Activated naive CD4-positive, alpha-beta T cell (primary cell): ENCODE measurements at places on chromosomes 3 and 15.

- DNase-seq: no peak
These were observed 64.1 kb upstream of the GOLGA6B start for GRCh38 chr15:72590427-72590826.

DNA sequence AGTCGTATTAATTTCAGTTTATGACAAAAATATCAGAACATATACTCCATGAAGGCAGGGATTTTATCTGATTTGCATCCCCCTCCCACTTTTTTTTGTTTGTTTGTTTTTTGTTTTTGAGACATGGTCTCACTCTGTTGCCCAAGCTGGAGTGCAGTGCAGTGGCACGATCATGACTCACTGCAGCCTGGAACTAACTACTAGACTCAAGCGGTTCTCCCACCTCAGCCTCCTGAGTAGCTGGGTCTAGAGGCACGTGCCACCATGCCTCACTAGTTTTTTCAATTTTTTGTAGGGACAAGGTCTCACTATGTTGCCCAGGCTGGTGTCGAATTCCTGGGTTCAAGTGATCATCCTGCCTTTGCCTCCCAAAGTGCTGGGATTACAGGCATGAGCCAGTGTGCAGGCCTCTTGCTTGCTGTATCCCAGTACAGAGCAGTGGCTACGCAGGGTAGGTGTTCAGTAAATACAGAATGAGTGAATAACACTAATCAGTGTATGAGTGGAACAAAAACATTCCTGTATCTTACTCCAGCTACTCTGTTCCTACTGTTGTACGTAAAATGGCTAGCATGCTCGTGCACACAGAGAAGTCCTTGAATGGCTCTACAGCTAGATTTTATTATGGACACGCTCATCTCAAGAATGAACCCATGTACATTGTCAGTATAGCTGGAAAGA lies 272.4 kb downstream of the FOXP1 start:
- DNase-seq: no peak

DNA sequence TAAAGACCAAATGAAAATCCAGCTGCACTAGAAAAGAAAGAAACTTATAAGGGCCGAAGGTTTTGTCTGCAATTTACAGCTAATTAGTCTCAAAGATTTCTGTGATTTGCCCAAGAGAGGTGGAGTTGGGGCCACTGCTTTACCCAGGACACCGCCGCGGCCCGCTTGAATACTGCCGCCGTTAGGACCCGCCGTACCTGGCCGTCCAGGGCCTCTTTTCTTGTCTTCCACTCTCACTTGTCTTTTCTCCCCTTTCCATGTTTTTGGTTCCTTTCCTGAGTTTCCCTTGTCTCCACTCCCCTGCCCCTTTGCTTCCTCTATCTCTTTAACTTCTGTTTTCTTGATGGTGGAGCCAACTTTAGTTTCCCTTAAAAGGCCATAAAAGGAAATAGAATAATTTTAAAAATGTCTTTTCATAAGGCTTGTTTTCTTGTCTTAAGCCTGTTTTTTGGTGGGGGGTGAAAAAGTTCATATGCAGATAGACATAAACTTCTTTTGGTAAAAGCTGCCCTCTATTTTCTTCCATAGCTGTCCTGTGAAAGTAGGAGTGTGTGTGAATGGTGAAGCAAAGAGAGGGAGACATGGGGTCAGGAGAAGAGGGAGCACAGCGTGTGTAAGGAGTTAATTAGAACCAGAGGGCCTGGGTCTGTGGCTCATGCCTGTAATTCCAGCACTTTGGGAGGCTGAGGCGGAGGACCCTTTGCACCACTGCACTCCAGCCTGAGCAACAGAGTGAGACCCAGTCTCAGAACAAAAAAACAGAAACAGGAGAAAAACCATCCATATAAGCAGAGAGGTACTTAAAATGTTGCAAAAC lies 16.0 kb upstream of the CCNL1 start:
- DNase-seq: no peak

- no peak for DNase-seq
These were observed 88.3 kb downstream of the ATP10A start for GRCh38 chr15:25774871-25775270.

- DNase-seq: no peak
These were observed 604 bp upstream of the TJP1 start for GRCh38 chr15:29822684-29823459.

DNA sequence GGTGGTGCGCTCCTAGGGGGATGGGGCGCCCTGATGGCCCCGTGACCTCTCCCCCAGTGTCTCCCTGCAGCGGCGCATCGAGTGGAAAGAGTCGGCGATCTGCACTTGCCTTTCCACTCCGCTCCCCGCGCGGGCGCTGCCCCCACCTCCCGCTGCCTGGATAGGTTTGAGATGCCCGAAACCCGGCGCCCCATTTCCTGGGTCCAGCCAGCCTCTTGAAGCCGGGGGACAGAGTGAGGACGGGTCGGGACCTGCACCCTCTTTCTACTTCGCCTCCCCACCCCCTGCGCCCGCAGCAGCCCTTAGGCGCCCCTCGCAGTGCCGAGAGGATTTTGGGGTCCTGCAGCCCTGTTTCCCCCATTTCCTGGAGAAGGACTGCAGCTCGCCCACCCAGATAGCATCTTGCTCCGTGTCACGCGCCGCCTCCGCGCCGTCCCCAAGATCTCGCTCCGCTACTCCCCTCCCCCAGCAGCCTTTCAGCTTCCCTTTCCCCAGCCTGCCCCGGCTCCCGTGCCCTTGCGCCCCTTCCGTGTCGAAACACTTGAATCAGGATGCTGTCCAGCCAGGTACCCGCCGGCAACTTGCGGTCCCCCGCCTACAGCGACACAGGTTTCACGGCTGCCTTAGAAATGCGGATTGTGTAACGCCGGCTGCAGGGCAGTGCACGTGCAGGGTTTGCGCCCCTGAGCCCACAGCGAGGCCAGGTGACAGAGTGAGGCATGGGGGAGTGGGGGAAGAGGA lies 519 bp downstream of the ABHD6 start:
- DNase-seq: no peak

DNA sequence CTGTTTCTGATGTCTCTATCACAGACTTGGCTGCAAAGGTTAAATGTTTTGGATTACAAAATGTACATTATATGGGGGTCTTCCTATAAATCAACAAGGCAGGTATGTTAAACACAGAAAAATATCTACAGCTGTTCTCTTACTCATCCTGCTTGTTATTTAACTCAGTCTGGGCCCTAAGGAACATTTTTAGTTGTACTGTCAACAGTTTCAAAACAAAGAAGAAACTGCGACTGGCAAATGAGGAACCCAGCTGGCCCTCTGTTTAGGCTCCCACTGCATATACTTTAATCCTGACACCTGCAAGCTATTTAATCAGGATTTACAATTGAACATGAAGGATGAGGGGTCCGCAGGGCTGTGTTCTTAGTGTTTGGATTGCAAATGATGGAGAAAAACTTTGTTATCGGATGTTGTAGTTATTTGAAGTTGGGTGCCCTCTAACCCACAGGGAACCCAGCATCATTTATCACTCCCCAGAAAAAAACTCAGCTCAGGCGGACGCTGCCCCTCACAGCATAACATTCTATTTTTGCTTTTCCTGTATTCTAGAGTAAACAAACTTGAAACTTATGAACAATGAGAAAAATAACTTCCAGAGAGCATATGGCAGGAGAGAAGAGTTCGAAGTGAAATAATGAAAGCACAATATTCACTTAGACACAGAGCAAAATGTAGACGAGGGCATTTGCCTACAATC lies 91.2 kb downstream of the POLR2M start:
- no peak for DNase-seq

- DNase-seq: no peak
These were observed 261.5 kb downstream of the UACA start for GRCh38 chr15:70501849-70502248.

GRCh38 chr3:182533394-182533793 lies 259.9 kb upstream of the ATP11B start:
- DNase-seq: no peak

DNA sequence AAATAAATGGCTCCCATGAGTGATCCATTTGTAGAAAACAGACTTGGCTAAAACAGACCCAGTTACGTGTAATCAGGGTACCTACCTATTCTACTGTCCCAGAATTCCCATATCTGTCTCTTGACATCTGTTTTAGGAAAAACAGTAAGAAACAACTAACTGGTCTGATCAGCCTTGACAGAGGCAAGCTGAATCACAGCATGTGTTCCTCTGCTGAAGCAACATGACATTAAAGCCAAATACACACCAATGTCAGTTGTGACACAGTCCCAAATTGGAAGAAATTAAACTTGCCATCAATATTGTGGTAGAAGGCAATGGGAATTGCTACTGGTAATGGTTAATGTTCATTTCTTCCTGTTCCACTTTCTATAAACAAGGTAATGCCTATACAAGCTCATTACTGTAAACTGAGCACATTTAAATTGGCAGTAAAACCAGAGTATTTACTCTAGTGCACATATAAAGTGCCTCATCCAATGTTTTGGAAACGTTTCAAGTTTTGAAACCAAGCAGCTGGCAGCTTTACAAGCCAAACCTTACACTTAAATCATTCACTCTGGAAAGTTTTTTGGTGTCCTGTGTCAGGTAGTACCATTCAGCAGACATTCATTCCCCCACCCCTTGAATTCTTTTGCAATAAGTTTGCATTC lies 27.0 kb downstream of the ALDH1A2 start:
- DNase-seq: no peak

GRCh38 chr3:112143251-112143650 lies 10.2 kb upstream of the GCSAM start:
- no peak for DNase-seq

GRCh38 chr15:101326026-101326315 lies 30.9 kb upstream of the SNRPA1 start:
- DNase-seq: no peak

- no peak for DNase-seq
These were observed 28.6 kb downstream of the IL5RA start for GRCh38 chr3:3081381-3082233.

GRCh38 chr3:180749796-180750195 lies 70.5 kb upstream of the CCDC39 start:
- DNase-seq: no peak

GRCh38 chr3:191136347-191136746 lies 62.7 kb upstream of the OSTN start:
- DNase-seq: no peak

- no peak for DNase-seq
These were observed 97.9 kb upstream of the NANOGP8 start for GRCh38 chr15:35182841-35183479.

GRCh38 chr3:43468133-43468532 lies 153.7 kb downstream of the ANO10 start:
- no peak for DNase-seq

DNA sequence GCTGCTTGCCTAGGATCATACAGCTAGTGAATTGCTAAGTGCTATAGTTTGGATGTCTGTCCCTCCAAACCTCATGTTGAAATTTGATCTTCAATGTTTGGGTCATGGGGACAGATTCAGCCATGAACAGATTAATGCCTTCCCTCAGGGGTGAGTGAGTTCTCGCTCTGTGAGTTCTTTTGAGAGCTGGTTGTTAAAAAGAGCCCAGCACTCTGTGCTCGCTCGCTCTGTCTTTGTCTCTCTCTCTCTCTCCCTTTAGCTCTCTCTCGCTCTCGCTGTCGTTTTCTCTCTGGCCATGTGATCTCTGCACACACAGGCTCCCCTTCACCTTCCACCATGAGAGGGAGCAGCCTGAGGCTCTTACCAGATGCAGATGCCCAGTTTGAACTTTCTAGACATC lies 14.9 kb downstream of the TRH start:
- no peak for DNase-seq

GRCh38 chr3:160458151-160458550 lies 8.6 kb upstream of the TRIM59 start:
- no peak for DNase-seq

DNA sequence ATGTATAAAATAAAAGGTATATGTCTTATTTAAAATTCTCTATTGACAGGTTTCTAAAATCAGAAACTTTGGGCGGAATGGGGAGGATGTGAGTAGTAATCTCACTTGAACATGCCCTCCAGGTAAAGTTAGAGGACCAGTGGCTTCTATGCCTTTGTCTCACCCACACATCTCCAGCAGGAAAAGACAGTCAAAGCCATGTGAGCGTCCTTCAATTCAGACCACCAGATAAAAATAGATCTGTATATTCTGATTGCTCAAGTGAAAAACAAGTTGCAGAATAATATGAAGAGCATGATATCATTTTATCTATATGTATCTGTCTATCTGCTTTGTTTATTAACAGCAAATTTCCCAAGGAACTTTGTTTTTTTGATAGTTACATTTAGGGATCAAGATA lies 152.2 kb downstream of the TMCO5A start:
- no peak for DNase-seq

GRCh38 chr3:195736866-195737490 lies 16.2 kb downstream of the MUC20 start:
- no peak for DNase-seq

DNA sequence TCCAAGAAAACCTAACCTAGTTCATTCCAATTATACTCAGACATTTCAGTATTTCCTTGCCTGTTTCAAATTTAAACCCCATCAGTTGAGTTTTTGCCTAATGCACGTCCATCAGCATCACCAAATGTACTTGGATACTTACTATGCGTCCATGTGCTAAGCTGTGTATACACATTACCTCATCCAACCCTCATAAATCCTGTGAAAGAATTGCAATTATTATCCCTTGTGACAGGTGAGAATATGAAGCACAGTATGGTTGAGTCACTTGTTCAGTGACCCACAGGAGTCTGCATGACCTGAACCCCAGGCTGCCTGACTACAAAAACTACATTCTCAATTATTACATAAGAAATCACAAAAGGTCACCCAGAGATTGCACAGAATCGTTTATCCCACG lies 2.5 kb downstream of the OR5K2 start:
- no peak for DNase-seq

GRCh38 chr3:162945626-162946025 lies 1449.0 kb downstream of the OTOL1 start:
- no peak for DNase-seq
